ENCODE measurements at places on chromosomes 7 and 10. TPM values are rescaled to one million over a fixed set of nuclear protein-coding genes. Genes with fewer than 3 reads are reported as not detected.

- no peak for DNase-seq
Observed at GRCh38 chr7:117767951-117768350, 105.3 kb downstream of the CTTNBP2 start.

- no peak for DNase-seq
Observed at GRCh38 chr7:127290116-127290655, 37.4 kb upstream of the GRM8 start.

DNA sequence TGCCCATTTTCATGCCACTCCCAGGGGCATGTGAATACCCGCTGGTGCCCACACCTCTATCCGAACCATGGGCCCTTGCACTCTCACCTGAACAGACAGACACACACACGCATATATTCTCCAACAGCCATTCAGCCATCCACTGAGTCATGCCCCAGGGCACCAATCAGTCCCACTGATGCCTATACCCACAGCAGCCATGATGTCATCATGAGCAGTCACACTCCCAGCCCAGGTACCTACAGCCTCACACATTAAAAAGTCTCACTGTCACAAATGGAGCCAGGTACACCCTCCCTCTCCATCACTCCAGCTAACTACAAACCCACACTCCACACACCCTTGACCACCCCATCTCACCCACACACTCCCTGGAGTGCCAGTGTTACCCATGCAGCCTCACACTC, 12.2 kb downstream of the VSIR start:
- no peak for DNase-seq

CRHR2 gene
- total RNA-seq: not detected

DNA sequence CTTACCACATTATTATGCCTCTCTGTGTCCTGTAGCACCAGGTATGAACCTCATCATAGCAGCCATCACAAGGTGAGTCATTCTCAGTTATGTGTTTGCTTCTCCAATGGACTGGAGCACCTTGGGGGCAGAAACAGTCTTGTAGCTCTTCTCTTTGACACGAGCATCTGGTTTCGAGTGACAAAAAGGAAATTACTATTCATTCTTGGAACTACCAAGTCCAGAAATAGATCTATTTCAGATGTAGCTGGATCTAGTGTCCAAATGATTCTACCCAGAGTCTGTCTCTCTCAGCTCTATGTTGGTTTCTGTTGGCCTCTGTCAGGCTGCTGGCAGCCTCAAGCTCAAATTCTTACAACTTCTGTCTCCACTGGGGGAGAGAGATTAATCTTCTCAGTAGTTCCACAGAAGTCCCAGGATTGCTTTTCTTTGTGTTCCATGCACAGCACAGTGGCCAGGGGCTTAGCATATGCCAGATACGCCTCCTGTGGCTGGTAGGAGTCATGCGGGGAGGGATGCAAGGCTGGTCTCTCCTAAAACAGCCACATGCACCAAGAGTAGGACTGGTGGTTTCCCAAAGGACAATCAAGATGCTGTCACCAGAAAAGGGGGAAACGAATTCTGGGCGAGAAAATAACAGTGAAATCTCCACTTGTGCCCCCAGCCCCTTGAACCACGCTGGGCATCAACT, 37.2 kb upstream of the PAPSS2 start:
- DNase-seq: no peak

DNA sequence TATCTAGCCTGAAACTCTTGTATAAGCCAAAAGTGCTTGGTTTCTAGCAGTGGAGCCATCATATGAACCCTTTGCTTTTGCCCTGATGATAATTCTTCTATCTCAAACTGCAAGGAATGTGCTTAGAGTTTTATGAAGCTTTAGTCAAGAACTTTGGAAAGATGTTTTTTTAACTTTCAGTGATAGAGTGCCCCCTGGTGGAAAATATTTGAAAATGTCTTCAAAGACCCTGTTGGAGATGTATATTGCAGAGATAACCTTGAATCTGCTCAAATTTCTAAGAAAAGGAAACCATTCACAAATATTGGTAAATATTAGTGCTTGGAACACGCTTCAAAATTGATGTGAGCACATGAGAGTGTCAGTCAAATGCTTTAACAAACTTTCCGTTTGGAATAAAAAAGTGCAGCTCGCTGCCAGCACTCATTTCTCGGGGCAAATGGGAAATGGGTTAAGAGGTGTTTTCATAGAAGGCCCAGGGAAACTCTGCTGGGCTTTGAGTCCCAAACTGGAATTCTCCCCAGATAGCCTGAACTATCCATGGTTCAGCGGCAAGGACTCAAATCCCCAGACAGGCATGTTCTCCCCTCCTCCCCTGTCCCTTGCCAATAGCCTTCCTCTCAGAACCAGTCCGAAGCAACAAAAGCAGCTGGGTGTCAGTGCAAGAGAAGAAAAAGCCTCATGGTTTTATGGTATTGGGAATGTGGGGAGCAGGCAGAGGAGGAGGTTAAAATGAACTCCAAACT, 129.3 kb downstream of the MYOF start:
- peak; percentile 36 for DNase-seq

DNA sequence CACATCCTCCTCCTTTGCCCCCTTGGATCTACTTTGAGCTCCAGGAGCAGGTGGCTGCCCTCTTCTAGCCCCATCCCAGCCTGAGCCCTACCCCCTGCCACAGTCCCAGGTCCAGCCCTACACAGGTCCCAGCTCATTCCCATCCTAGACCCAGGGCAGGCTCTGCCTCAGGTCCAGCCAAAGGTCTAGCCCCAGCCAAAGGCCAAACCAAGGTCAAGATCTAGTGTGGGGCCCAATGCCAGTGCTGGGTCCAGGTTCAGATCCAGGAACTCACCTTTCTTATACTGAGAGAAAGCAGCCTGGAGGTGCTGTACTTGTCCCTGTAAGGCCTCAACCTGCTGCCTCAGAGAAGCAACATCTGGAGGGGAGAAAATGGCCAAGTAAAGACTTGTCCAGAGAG, 8.5 kb downstream of the SFTPD start:
- no peak for DNase-seq

GRCh38 chr7:2873686-2874551, 29.8 kb upstream of the GNA12 start:
- peak; percentile 97 for DNase-seq

DNA sequence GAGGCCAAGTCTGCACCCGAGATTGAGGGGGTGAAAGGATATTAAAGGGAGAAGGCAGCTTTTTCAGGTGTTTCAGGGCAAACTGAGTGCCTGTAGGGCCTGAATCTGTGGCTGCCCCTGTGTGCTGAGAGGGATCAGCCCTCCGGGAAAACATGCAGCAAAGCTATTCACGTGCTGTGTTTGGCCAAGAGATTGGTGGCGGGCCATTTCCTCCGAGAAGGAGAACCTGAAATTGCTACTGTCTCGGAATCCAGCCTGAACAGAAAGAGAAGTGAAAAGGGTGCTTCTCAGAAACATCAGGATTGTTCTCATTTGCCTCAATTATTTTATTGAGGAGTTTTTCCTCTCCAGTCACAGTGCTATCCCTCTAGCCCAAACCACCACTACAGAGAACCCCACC, 16.0 kb downstream of the GIMAP5 start:
- no peak for DNase-seq

SLC26A3 gene
- total RNA-seq: not detected

XRCC2 gene
- 10.5 TPM for total RNA-seq

DNA sequence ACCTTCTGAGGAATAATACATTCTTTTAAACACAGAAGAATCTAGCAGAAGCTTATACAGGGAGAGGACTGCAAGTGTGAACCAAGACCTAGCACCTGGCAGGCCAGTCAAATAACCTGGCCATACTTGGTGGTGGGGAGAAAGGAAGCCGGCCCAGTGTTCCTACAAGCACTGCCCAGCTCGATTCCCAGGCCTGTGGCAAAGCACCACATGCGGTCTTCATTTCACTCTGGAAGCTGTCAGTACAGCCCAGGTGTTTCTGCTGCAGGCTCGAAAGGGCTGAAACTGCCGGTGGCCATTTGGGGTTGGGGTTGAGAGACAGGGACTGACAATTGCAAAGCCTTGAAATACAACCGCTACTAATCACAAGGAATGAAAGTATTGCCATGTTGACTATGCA, 50.8 kb upstream of the EGFR start:
- DNase-seq: no peak

GRCh38 chr7:105530126-105530525, 1.9 kb upstream of the RINT1 start:
- no peak for DNase-seq

- peak; percentile 6 for DNase-seq
Observed at GRCh38 chr10:88946965-88947590, 5.5 kb downstream of the ACTA2 start.

- DNase-seq: peak; percentile 54
Observed at GRCh38 chr7:34087892-34088891, 182.9 kb downstream of the BMPER start.

TMEM196 gene
- total RNA-seq: not detected

DNA sequence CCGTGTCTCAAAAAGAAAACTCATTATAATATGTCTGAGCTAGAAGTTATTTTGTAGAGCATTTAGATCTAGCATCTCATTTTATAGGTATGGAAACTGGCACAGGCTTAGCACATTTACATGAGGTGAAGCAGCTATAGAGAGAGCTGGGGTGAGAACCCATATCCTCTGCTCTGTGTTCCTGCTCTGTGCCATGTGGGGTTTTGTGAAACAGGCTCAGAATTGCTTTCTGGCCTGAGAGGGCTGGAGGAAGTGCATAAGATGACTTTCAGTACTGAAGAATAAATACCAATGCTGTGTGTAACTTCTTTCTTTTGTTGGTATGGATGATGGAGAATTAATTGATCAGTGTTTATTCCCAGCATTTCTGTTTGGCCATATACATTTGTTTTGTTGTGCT, 159.1 kb downstream of the LRRC4 start:
- DNase-seq: no peak

GRCh38 chr7:124996778-124997177, 67.2 kb upstream of the POT1 start:
- peak; percentile 47 for DNase-seq

- DNase-seq: no peak
Observed at GRCh38 chr7:28413011-28413410, 693 bp downstream of the CREB5 start.

GRCh38 chr7:28088032-28088431, 92.6 kb downstream of the JAZF1 start:
- no peak for DNase-seq

GRCh38 chr7:70505468-70505867, 626.5 kb upstream of the GALNT17 start:
- no peak for DNase-seq

- peak; percentile 63 for DNase-seq
Observed at GRCh38 chr7:132646052-132646451, 69.8 kb upstream of the PLXNA4 start.

GRCh38 chr10:71998840-71999194, 34.6 kb downstream of the CHST3 start:
- peak; percentile 77 for DNase-seq

GRCh38 chr10:125694883-125695282, 11.9 kb upstream of the TEX36 start:
- DNase-seq: peak; percentile 46

DNA sequence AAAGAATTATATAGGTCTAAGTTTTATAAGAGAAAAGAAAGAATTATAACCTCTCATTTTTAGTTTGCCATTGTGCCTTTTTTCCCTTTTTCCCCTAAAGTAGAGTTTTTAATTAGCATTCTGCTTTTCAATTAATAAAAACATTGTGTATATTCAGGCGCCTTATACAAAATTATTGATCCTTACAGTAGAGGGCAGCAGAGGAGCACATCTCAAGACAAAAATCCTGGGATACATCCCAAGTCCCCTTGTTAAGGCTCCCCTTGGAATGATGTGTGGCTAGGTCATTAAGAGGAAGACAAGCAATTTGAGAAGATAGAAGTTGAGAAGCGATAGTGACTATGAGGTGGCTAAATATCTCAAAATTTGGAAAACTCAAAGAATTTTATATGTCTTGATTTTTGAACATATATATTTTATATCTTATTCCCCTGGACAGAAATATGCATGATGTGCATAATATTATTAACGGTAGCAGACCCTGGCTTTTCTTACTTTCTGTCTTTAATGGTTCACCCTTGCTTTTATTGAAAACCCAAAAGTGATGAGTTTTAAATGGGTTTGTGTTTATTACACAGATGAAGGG, 19.1 kb upstream of the TPK1 start:
- DNase-seq: peak; percentile 43

- no peak for DNase-seq
Observed at GRCh38 chr7:114008696-114009095, 89.9 kb upstream of the PPP1R3A start.

DNA sequence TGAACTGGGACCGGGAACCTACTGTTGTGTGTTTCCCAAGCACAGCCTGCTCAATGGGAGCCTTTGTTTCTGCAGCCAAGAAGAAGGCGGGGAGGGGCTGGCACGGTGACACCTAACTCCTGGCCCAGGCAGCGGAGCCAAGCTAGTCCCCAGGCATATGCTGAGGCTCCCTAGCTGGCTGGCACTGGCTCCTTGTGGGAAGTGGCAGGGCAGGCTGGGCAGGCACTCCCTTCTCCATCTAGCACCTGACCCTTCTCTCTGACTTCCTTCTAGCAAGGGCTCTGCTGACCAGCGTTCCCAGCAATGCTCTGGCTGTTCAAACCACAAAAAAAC, 325.0 kb downstream of the PLXNA4 start:
- peak; percentile 69 for DNase-seq

PDE1C gene
- total RNA-seq: 0.53 TPM
